ENCODE measurements at places on chromosomes 13 and 19.
A peak's percentile ranks its signal among the peaks of the same experiment; 100 is the strongest.

DNA sequence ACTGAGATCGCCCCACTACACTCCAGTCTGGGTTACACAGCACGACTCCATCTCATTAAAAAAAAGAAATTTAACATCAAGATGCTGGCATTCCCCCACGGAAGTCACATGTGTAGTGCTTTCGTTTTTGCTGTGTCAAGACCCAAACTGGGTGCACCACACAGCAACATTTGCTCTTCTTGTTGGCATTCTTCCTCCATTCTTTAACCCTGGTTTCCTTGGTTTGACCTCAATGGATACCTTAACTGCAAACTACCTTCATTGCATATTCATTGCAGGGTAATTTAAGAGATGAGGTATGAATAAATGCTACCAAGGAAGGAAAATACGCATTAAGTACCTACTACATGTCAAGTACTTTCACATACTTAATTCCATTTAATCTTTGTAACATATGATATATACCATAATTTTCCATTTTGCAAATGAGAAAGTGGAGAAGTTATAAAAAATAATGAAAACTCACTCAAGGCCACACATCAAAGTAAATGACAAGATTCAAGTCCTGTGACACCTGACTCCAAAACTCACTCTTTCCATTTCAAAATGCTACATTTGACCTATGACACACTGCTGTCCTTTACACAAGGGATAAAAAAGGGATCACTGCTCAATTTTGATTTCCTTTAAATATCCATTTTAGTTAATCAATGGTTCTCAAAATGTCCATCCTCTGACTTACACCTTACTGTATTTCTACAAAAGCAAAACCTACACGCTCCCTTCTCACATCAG, 59.2 kb downstream of the STK24 start:
- DNase-seq, result peak; percentile 70

GRCh38 chr19:34228347-34228746, 26.0 kb upstream of the GARRE1 start:
- no peak for DNase-seq

DNA sequence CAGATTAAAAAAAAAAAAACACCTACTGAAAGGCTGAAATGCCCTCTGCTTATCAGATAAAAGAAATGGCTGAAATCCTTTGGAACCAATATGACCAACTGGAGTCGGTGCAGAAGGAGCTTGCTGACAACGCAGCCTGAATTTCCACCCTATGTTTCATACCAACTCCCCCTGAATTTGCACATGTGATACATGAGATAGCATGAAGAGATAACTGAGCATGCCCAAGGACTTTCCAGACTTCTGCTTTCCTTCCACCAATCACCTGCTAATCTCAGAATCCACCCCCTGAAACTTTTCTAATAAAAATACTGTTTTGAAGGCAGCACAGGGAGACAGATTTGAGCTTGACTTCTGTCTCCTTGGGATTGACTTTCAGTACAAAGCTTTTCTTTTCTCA, 32.2 kb upstream of the WDFY2 start:
- no peak for DNase-seq

DNA sequence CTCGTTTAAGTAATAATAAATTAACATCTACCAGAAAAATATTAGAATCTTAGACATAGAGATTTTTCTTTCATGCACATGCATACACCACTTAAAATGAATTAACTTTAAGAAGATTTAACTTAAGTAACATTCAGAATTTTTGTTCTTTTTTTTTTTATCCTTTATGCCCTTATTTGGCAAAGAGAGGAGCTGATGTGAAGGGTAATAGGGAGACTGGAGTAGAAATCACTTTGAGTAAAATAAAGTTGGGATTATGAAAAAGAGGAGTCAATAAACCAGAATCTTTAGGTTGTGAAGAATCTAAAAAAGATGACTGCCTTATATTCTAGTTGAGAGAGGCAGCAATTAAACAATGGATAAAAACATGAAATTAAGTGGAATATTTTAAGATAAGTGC, 18.8 kb upstream of the MIR17HG start:
- DNase-seq, result no peak

- no peak for DNase-seq
These were observed 8.4 kb downstream of the PCDH9 start for GRCh38 chr13:67221630-67222226.

DNA sequence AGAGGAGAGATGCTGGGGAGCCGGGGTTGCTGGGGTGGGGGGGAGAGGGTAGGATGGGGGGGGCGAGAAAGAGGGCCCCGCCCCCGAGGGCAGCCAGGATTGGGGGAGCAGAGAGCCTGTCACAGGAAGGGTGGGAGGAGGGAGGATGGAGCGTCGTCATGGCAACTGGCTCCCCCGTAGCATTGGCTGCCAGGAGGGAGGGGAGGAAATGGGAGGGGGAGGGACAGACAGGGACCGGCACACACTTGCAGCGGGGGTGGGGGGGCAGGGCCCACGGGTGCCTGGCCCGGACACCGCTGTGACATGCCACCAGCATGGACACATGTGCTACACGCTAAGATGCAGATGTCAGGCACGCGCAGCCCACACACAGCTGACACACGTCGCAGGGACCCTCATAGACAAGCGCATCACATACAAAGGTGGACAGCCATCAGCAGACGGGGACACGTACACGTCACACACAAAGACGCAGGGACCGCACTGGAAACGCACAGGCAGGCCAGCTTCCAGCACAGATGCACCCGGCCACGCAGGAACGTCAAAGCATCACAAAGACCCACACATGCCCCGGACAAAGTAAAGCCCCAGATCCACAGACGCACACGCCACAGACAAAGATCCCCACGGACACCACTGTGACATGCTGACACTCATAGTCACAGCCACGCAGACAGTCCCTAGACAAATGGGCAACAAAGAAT, at the start of gene LMTK3:
LMTK3 (minus strand) TSS at position 36 of the 704 bp plus-strand sequence. CDS start 259 bp downstream, outside the sequence.
- DNase-seq, result peak; percentile 94

DNA sequence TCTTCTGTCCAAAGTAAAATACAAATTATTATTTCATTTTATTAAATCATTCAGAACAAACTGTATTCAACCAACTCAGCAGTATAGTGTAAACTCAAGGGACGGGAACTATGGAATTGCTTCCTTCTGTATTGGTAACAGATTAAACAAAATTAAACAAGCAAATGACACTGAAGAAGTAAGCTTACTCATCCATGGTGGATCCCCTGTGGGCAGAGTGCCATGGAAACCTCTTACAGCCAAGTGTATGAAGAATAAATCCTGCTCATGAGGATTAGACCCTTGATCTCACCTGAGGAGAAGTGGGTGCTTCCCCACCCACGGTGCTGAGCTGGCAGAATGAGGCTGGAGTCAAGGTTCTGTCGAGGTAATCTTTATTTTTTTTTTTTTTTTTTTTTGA, 18.0 kb upstream of the RFXAP start:
- no peak for DNase-seq

DNA sequence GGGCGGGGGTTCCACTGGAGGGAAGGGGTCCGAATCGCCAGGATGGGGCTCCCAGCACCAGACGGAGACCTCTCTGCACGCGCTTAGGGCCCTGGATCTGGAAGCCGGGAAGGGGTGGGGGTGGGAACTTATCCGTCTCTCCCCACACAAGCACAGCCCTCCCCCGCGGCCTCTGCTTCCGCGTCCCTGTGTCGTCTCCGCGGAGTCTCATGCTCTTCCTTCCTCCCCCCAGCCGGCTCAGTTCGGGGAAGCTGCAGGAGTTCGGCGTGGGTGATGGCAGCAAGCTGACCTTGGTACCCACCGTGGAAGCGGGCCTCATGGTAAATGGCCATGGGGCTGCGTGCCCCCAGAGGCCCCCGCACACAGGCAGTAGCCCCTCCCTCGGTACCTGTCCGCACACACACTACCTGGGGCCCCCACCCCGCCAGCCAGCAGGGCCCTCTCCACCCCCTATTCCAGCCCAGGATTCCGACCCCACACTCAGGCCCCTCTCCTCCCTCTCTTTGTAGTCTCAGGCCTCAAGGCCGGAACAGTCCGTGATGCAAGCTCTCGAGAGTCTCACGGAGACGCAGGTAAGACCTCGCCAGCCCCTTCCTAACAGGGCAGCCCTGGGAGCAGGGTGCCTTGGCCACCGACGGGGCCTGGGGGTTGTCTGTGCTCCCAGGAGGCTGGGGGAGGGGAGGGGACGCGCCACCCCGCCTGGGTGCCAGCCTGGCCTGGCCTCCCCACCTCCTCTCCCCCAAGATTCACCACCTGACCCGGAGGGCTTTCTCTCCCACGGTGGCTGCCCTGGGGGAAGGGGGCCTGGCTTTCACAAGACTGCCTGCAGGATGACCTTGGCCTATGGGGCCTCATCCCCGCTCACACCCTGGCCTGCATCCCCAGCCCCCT, 3.2 kb downstream of the MIDN start:
- DNase-seq, result peak; percentile 68

Measured in CD4-positive, alpha-beta T cell treated with Interleukin-4 for 1 hour (primary cell).